NCI-H1417 treated with DMSO at 0.1 percent for 48 hours (cell line): ENCODE measurements at places on chromosomes 5 and 9.

DNA sequence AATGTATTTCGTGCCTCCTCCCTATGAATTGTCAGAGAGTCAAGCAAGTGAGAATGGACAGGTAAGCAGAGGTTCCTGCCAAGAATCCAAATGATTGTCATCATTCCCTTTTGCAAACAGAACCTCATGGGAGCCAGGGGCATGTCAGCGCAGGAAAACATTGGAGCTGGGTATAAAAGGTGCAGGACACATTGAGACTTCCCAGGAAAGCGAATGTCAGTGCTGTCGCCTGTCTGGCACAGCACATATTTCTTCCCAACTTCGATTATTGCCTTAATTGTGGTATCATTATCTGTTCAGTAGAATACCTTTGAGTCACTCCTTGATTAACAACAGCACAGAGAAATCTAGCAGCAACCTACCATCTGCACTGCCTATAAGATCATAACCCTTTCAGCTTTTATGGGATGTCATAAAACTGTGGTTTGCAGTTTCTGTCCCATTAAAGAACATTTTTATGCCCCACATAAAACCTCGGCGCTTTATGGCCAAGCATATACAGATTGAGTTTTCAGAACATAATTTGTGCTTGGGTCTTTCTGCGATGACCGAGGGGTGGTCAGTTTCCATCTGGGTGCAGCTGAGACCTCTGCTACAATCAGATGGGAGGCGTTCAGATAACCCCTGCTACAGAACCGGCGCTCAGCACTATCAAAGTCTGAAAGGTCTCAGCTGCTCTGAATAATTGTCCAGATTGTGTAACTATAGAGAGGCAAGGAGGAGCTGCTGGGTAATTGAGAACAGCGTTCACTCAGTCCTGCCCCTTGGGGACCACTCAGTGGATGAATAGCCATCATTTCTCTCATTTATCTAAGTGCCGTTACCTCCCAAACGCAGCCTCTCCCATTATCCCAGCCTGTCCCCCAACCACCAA, 30.9 kb upstream of the WWC1 start:
- DNase-seq, result no peak

DNA sequence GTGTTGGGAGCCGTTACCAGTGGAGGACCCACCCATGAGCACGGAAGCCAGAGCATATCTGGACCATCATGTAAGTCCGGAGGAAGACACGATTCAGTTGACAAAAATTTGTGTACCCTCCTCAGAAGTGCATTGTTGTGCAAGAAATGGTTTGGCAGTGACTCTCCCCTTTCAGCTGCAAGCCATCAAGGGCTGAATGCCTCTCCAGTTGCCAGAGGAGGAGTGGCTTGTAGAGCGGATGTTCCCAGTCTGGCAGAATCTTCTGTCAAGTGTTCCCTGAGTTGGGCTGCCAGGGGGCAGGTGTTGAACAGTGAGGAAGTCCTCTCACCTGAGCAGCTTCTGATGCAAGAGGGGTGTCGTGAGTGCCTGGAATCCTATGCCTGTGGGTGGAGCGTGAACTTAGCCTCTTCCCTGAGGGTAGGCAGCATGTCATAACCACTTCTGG, 27.6 kb upstream of the CDKN2AIPNL start:
- DNase-seq, result no peak

GRCh38 chr9:101087426-101087825, 58.9 kb downstream of the PLPPR1 start:
- DNase-seq, result no peak

DNA sequence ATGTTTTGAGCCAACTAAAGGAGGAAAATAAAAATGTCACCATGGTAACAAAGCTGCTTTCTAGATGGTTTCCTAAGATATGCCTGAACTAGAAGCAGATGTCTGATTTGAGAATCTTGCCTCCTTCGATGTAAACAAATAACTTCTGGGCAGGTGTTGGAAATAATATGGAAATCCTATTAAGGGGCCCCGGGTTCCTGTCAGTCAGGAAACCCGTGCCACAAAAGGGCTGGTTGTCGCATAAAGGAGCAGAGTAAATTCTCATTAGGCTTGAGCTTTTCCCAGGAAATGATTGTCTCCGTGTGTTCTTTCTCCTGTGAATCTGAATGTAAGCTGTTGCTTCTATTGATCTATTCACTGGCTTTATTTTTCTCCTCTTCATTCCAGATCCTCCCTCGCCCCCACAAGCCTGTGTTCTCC, 90.8 kb downstream of the TLE4 start:
- no peak for DNase-seq

DNA sequence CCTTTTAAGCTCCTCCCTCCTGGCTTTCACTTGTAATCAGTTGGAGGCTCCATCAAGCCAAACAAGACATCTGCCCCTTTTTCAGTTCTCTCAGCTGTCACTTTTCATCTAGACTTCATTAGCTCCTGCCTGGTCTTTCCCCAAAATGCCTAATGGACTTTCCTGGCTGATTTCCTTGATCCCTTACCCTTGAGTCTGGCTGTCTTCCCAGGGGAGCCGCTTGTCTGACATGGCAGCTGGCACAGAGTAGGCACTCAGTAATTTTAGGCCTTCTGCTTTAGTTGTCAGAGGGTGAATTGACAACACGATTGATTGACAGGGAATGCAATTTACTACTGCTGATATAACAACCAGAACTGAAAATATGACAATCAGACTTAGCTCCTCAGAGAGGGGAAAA, 2.1 kb downstream of the C9orf153 start:
- no peak for DNase-seq

DNA sequence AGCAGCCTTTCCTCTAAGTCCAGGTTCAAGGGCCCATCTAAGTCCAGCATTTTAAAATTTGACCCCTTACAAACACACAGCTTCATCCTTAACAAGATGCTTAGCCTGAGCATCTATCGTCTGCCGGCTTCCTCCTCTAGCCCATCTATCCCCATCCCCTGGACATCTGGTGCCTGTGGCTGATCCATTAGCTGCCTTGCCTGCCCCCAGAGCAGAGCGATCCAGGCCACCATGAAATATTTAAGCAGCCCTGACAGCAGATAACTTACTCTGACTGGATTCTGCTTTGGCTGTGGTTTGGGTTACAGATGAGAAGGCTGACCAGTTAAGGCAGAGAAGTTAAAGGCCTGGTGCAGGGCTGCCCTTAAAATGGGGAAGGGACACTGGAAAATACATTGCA, 30.9 kb upstream of the CPEB4 start:
- no peak for DNase-seq

DNA sequence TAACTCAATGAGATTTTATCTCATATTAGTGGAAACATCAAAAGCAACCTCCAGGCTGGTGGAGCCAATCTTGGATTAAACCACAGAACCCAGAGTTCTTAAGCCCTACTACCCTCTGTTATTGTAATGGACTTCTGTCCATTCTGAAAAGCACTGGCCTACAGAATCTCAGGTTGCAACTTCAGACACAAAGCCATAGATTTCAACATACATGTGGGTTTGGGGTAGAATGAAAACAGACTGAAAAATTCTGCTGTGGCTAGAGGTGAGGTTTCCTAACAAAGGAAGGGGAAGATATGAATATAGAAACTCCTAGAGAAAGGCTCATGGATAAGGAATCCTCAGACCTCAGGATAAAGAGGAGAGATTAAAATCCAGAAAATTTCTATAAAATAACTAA, 569.8 kb upstream of the RIOK2 start:
- no peak for DNase-seq

- DNase-seq, result no peak
Observed at GRCh38 chr5:180618829-180619562, 27.7 kb upstream of the SCGB3A1 start.

DNA sequence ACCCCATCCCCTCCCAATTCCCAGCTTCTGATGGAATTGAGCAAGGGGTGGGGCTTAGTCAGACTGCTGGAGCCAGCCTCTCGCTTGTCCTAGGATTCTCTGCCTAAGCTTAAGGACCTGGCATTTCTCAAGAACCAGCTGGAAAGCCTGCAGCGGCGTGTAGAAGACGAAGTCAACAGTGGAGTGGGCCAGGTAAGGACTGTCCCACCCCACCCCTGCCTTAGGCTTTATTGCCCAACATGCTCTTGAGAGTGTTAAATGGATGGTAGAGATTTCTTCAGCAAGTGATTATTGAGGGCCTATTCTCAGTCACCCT, 1.1 kb downstream of the SLC35A4 start:
- no peak for DNase-seq
